WTC11 (cell line): ENCODE measurements at places on chromosomes 11 and 22. TPM values are rescaled to one million over a fixed set of nuclear protein-coding genes. Genes with fewer than 3 reads are reported as not detected.

The SMIM38 gene
- total RNA-seq: 0.39 to 1.4 TPM (median 0.98 TPM) in 3 replicates

- peak; percentile 95 for DNase-seq
- peaks cover 39% of the 10 kb centered on the region for H3K4me1 ChIP-seq
- H3K4me3 ChIP-seq: peak overlapping the region; percentile 86
- H3K36me3 ChIP-seq: peaks cover 13% of the 10 kb centered on the region; the same call in 1 of the 2 replicates
Observed at GRCh38 chr22:38870312-38870741, 1.7 kb downstream of the CBX6 start.

The MIOX gene
- total RNA-seq: 0.33 to 0.57 TPM (median 0.41 TPM) in 3 replicates

DNA sequence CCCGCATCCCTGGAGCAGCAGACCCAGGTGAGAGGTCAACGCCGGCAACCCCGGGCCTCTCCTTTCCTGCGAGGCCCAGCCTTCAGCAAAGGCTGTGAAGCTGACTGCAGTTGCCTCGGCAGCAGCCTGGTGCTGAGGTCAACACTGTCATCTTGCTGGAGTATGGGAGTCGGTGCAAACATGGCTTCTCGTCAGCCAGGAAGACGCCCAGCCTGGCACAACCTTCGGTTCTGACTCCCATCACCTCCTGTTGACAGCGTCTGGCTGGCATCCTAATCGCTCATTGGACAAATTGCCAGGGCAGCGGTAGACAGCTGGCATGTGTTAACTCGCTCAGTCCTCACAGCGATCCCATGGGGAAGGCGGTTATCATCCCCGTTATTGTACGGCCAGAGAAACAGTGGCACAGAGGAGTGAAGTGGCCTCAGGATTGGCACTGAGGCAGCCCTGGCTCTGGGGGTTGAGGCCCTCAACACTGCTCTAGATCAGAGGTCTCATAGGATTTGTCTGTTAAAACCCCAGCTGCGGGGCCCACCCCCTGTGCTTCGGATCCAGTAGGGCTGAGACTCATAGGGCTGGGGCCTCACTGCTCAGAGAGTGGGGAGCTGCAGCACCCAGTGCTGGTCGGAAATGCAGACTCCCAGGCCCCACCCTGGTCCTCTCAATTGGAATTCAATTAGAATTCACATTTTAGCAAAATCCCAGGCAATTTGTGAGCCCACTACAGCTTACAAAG lies 39.3 kb upstream of the TP53I11 start:
- no peaks in the 10 kb centered on the region for H3K36me3 ChIP-seq
- no peak overlapping the region for H3K4me3 ChIP-seq

The GNG3 gene
- 3.5 to 6.0 TPM (median 3.9 TPM) in 3 replicates for total RNA-seq

- peaks cover 21% of the 10 kb centered on the region for H3K4me1 ChIP-seq
- no peak for DNase-seq
- no peaks in the 10 kb centered on the region for H3K27me3 ChIP-seq
- H3K27ac ChIP-seq: no peak overlapping the region
Observed at GRCh38 chr22:27976586-27976985, 57.5 kb upstream of the PITPNB start.

GRCh38 chr11:37841016-37841415 lies 1243.0 kb upstream of the RAG2 start:
- no peak overlapping the region for H3K27ac ChIP-seq
- peaks cover 39% of the 10 kb centered on the region for H3K36me3 ChIP-seq
- no peak for DNase-seq
- no peaks in the 10 kb centered on the region for H3K4me1 ChIP-seq
- H3K27me3 ChIP-seq: peaks cover 6% of the 10 kb centered on the region

The MEN1 gene
- 47.1 to 53.3 TPM (median 51.2 TPM) in 3 replicates for total RNA-seq

DNA sequence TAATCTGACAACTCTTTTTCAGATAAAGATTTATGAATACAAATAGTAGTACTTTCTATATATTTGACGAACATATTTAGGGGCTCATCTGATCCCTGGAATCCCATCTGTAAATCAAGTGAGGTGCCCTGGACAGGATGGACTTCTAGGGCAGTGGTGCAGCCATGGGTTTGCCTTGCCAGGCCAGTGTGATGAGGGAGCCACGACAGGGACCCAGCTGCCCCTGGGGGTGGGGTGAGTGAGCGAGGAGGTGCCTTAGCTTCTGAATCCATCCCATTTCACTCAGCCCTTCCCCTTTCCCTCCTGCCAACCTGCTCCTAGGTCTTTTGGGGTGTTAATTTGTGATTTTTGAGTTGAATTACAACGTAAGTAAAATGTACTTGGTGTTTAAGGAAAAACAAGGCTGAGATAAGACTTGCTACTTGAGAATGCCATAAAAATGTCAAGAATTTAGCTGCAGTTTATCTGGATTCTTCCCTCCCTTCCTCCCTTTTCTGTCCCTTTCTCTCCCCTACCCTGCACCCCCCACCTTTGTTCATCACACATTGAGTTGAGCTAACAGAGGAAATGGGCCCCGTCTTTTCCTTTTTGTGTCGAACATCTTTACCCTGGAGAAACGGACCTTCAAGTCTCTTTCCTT lies 60.8 kb downstream of the PPFIBP2 start:
- no peaks in the 10 kb centered on the region for H3K27me3 ChIP-seq
- no peak overlapping the region for H3K4me3 ChIP-seq
- H3K36me3 ChIP-seq: no peaks in the 10 kb centered on the region
- H3K27ac ChIP-seq: peak overlapping the region; percentile 44

DNA sequence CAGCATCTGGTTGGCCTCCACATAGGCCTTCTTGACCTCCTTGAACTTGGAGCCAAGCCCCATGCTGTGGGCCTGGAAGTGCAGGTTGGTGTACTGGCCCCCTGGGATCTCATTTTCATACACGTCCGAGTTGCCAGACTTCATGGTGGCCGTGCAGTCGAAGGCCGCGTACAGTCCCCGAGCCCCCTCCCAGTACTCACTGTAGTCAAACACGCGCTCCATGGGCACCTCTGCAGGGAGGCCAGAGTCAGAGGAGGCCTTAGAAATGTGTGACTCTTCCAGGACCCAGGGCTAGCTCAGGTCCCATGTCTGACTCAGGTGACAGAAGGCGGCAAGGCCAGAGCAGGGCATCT lies 6.7 kb upstream of the LRFN4 start:
- peaks cover 9% of the 10 kb centered on the region for H3K4me1 ChIP-seq
- H3K36me3 ChIP-seq: peaks cover 8% of the 10 kb centered on the region
- H3K4me3 ChIP-seq: no peak overlapping the region
- no peaks in the 10 kb centered on the region for H3K27me3 ChIP-seq
- H3K27ac ChIP-seq: no peak overlapping the region

DNA sequence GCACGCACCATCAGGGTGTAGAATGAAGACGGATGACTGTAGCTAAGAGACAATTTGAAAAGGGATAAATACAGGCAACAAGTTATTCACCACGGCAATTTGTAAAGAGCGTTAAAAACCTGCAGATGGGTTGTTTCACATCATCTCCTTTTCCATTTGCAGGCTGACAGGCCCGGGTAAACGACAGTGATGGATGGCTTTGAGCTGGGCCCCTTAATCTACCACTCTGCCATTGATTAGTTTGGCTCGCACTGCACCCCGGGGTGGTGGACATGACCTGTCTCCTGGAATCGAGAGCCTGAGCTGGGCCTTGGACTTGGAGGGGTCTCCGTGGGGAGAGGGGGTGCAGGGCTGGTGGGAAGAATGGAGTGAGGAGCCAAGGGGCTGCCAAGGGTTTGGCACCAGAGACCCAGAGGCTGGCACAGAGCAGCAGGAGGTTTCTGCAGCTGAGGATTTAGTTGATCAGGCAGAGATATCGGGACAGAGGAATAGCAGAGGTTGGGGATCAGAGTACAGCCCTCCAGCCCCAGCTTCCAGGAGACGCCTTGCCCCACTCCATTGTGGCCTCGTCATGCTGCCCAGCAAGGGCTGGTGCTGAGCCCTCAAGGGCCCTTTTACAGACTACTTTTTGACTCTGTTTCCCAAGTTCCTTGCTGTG lies 110.6 kb upstream of the NECTIN1 start:
- H3K36me3 ChIP-seq: no peaks in the 10 kb centered on the region
- peaks cover 6% of the 10 kb centered on the region for H3K4me1 ChIP-seq
- H3K4me3 ChIP-seq: peak overlapping the region; percentile 22; the same call in 1 of the 2 replicates
- no peak for DNase-seq
- peaks cover 13% of the 10 kb centered on the region for H3K27me3 ChIP-seq

The CDKN1C gene
- 25.0 to 35.0 TPM (median 32.4 TPM) in 3 replicates for total RNA-seq

- peak overlapping the region; percentile 46; the same call in 1 of the 2 replicates for H3K27ac ChIP-seq
- H3K4me3 ChIP-seq: no peak overlapping the region
- peaks cover 84% of the 10 kb centered on the region for H3K36me3 ChIP-seq
Observed at GRCh38 chr22:20102203-20102780, 13.6 kb upstream of the RANBP1 start.

- no peak overlapping the region for H3K27ac ChIP-seq
- no peak for DNase-seq
- H3K4me3 ChIP-seq: no peak overlapping the region
- peaks cover 11% of the 10 kb centered on the region; the same call in 1 of the 2 replicates for H3K27me3 ChIP-seq
- H3K36me3 ChIP-seq: no peaks in the 10 kb centered on the region
Observed at GRCh38 chr22:45061332-45061731, 51.5 kb upstream of the PHF21B start.

- no peak overlapping the region for H3K4me3 ChIP-seq
- peaks cover 4% of the 10 kb centered on the region; the same call in 1 of the 2 replicates for H3K27me3 ChIP-seq
- peak; percentile 8 for DNase-seq
- no peak overlapping the region for H3K27ac ChIP-seq
- no peaks in the 10 kb centered on the region for H3K4me1 ChIP-seq
Observed at GRCh38 chr11:17593466-17594245, 46.6 kb downstream of the OTOG start.

DNA sequence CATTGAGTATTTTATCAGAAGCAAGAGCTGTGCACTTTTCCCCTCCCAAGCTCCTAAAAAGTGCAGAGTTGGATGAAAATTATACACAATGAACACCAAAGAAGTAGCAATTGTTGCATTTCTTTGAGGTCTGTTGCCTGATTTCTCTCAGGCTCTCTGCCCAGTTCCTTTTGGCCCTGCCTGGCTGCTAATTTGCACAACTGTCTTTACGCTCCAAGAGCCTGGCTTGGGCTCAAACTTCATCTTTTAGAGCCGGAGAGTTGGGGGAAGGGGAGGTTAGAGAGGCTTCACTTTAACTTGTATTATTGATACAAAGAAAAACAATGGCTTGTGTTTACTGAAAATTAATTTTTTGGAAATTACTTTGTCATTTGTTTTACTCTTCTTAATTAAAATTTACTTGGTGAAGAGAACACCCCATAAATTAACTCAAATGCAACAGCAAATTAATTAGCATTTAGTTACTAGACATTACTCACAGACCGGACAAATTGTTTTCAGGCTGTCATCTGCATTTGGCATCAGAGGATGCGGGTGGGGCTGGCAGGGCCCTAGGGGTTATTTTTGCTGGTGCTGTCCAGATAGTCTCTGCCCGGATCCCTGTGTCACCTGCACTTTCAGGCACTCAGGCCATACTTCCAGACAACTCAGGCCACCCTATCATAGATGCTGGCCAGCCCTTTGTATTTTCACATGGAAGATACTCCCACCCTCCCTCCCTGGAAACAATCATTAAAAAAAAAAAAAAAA lies 407.3 kb downstream of the NXPE2 start:
- H3K4me3 ChIP-seq: no peak overlapping the region
- DNase-seq: no peak
- H3K36me3 ChIP-seq: no peaks in the 10 kb centered on the region
- no peak overlapping the region for H3K27ac ChIP-seq
- 0 out of 2 replicates have a peak, but pooled peaks cover 10% of the 10 kb centered on the region for H3K4me1 ChIP-seq
- no peaks in the 10 kb centered on the region for H3K27me3 ChIP-seq

DNA sequence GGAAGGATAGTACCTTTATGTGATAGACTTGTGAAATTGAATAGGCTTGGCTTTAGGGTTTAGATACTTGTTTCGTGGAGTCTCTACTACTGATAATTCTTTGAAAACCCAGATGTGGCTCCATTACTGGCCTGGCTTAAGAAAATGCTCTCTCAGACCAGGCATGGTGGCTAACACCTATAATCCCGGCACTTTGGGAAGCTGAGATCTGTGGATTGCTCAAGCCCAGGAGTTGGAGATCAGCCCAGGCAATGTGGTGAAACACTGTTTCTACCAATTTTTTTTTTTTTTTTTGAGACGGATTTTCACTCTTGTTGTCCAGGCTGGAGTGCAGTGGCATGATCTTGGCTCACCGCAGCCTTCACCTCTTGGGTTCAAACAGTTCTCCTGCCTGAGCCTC lies 40.9 kb downstream of the ATG13 start:
- H3K36me3 ChIP-seq: peaks cover 50% of the 10 kb centered on the region
- H3K27ac ChIP-seq: peak overlapping the region; percentile 53
- no peak for DNase-seq
- H3K27me3 ChIP-seq: no peaks in the 10 kb centered on the region
- no peaks in the 10 kb centered on the region for H3K4me1 ChIP-seq

The FOLR1 gene
- 0.35 to 0.87 TPM (median 0.85 TPM) in 3 replicates for total RNA-seq

GRCh38 chr11:113551645-113552044 lies 76.4 kb upstream of the DRD2 start:
- H3K4me3 ChIP-seq: no peak overlapping the region
- no peaks in the 10 kb centered on the region; the same call in 1 of the 2 replicates for H3K27me3 ChIP-seq
- H3K4me1 ChIP-seq: peaks cover 44% of the 10 kb centered on the region
- no peak for DNase-seq
- no peak overlapping the region for H3K27ac ChIP-seq

- no peak overlapping the region for H3K4me3 ChIP-seq
- DNase-seq: no peak
- no peaks in the 10 kb centered on the region for H3K36me3 ChIP-seq
- peak overlapping the region; percentile 16 for H3K27ac ChIP-seq
- H3K27me3 ChIP-seq: peaks cover 3% of the 10 kb centered on the region; the same call in 1 of the 2 replicates
- peaks cover 21% of the 10 kb centered on the region for H3K4me1 ChIP-seq
Observed at GRCh38 chr22:17116572-17117330, 4.4 kb downstream of the TMEM121B start.

The ASCL3 gene
- not detected in 3 replicates for total RNA-seq

- H3K27ac ChIP-seq: no peak overlapping the region
- peaks cover 4% of the 10 kb centered on the region for H3K36me3 ChIP-seq
- DNase-seq: no peak
- peaks cover 27% of the 10 kb centered on the region for H3K4me1 ChIP-seq
Observed at GRCh38 chr11:126819194-126819593, 181.4 kb downstream of the KIRREL3 start.

- peaks cover 38% of the 10 kb centered on the region for H3K27me3 ChIP-seq
- no peaks in the 10 kb centered on the region for H3K36me3 ChIP-seq
- H3K4me3 ChIP-seq: no peak overlapping the region
- peaks cover 13% of the 10 kb centered on the region for H3K4me1 ChIP-seq
- peak; percentile 6 for DNase-seq
- no peak overlapping the region for H3K27ac ChIP-seq
Observed at GRCh38 chr22:23067023-23067650, 3.2 kb upstream of the GNAZ start.
